Ascending aorta (tissue), 2 donors: ENCODE measurements at places on chromosomes 6 and 20. TPM values are rescaled to one million over a fixed set of nuclear protein-coding genes. Genes with fewer than 3 reads are reported as not detected.

- no peaks in the 10 kb centered on the region for H3K4me1 ChIP-seq
- DNase-seq: no peak
- no peak overlapping the region for H3K27ac ChIP-seq
- H3K36me3 ChIP-seq: no peaks in the 10 kb centered on the region
- H3K4me3 ChIP-seq: no peak overlapping the region
- no peaks in the 10 kb centered on the region for H3K27me3 ChIP-seq
Measured at GRCh38 chr6:144155529-144155928, 5.2 kb downstream of the STX11 start.

The ACTL10 gene
- 26.3 TPM for total RNA-seq

The C6orf163 gene
- total RNA-seq: not detected

The DYNLT2 gene
- total RNA-seq: 0.21 TPM

The BTN1A1 gene
- total RNA-seq: not detected

- no peaks in the 10 kb centered on the region for H3K36me3 ChIP-seq
- no peak for DNase-seq
- H3K4me3 ChIP-seq: no peak overlapping the region
- H3K27me3 ChIP-seq: no peaks in the 10 kb centered on the region
- H3K27ac ChIP-seq: no peak overlapping the region
Measured at GRCh38 chr6:156557911-156558259, 219.3 kb upstream of the ARID1B start.

DNA sequence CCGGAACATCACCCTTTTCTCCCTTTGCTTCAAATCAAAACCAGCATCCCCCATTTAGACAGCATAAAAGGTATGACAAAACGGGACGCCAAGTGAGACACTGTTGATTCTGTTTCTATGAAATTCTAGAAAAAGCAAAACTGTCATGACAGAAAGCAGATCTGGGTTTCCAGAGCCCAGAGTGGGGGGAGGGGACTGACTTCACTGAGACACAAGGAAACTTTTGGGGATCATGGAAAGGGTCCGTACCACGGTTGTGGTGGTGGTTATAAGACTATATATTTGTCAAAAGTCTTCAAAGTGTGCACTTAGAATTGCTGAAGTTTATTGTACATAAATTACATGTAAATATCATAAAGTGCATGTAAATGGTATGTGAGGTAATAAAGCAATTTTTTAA, 82.6 kb downstream of the SLC22A3 start:
- H3K27me3 ChIP-seq: no peaks in the 10 kb centered on the region
- no peak overlapping the region for H3K4me3 ChIP-seq
- H3K36me3 ChIP-seq: no peaks in the 10 kb centered on the region
- peaks cover 40% of the 10 kb centered on the region for H3K4me1 ChIP-seq

DNA sequence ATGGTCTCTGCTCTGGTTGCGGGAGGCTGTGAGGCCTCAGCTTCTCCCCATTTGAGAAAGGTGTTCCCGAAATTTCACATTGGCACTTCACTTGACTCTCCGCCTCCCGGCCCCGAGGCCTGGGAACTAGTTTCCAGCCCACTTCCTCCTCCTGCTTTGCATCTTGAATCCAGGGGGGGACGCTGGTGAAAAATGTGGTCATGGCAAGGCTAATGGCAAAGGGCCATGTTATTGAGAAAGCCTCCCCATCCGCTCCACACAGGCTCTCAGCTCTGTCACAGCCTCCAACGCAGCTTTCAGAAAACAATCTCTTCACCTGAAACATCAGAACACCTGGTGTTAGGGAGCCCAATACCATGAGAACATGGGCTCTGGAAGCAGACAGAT, 5.6 kb downstream of the PLAGL2 start:
- H3K27ac ChIP-seq: no peak overlapping the region
- no peak overlapping the region for H3K4me3 ChIP-seq
- no peaks in the 10 kb centered on the region for H3K4me1 ChIP-seq
- peaks cover 31% of the 10 kb centered on the region for H3K36me3 ChIP-seq
- no peaks in the 10 kb centered on the region for H3K27me3 ChIP-seq

The HSPA1A gene
- 288 TPM for total RNA-seq

GRCh38 chr20:18541741-18542140, 25.5 kb upstream of the SMIM26 start:
- H3K27ac ChIP-seq: no peak overlapping the region
- no peak overlapping the region for H3K4me3 ChIP-seq
- DNase-seq: no peak
- peaks cover 26% of the 10 kb centered on the region for H3K36me3 ChIP-seq
- no peaks in the 10 kb centered on the region for H3K27me3 ChIP-seq
- H3K4me1 ChIP-seq: no peaks in the 10 kb centered on the region

- no peaks in the 10 kb centered on the region for H3K27me3 ChIP-seq
- H3K4me3 ChIP-seq: no peak overlapping the region
- no peaks in the 10 kb centered on the region for H3K4me1 ChIP-seq
- no peak overlapping the region for H3K27ac ChIP-seq
- no peak for DNase-seq
Measured at GRCh38 chr20:40144581-40144980, 544.5 kb downstream of the MAFB start.

DNA sequence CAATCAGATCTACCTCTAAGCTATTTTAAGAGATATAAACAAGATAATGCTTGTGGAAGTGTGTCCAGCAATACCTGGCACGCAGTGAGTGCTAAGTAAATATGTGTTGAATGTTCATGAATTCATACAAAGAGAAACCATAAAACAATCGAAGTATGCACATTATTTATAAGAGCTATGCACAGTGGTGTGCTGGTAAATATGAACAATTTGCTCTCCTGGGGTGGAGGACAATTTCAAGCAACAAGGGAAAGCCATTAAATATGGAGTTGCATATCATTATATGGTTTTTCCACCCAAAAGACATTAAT, 526.6 kb upstream of the MARCKS start:
- H3K4me3 ChIP-seq: no peak overlapping the region
- DNase-seq: no peak
- no peaks in the 10 kb centered on the region for H3K27me3 ChIP-seq
- no peaks in the 10 kb centered on the region for H3K4me1 ChIP-seq

DNA sequence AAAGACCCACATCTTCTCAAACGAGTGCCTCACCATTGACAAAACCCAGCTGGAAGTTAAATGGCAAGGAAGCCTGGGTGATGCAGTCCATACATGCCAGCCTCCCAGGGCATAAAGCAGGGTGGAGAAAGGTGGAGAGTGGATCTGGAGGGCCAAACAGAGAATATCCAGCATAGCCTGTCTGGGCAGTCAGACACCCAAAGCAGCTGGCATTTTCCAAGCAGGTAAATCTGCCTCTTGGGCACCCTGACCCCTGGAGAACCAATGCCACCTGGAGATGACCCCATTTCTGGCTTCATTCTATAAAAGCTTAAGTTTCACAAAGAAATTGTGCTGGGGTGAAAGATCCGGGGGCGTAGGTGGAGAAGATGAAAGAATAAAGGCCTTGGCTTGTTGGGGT, 5.1 kb upstream of the SRPK1 start:
- no peaks in the 10 kb centered on the region for H3K36me3 ChIP-seq
- H3K27me3 ChIP-seq: no peaks in the 10 kb centered on the region
- DNase-seq: no peak
- H3K4me3 ChIP-seq: no peak overlapping the region
- H3K27ac ChIP-seq: no peak overlapping the region

The RBBP8NL gene
- total RNA-seq: not detected

DNA sequence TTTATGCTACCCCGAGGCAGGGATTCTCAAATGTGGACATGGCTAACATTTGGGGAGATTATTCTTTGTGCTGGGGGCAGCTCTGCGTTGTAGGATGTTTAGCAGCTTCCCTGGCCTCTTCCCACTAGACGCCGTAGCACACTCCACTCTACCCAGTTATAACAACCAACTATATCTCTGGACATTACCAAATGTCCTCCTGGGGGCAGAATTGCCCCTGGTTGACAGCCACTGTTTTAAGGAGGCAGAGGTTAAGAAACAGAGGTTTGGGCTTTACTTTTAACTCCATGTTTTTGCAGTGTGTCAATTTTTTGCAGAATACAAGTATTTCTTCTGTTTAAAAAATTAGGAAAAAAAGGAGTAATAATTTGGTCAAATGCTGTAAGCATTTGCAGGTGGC, 56.2 kb upstream of the BMP6 start:
- H3K4me3 ChIP-seq: no peak overlapping the region
- H3K27me3 ChIP-seq: no peaks in the 10 kb centered on the region
- no peak overlapping the region for H3K27ac ChIP-seq
- DNase-seq: no peak

DNA sequence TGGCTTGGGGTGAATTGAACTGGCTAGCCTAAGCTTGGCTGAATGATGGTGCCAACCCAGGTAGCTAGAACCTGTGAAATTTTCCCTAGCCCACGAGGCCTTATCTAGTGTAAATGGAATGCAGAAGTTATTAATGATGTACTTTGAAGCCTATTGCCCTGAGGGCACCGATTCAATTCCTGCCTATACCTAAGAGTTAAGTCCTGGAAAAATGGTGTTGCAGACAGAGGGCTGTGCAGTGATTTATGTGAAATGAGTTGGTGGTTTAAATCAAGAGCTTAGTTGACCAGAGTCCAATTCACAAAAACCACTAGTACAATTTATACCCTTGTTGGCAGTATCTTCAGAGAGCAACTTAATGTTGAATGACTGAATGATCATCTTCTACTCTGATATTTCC, 373.8 kb upstream of the JAG1 start:
- H3K27ac ChIP-seq: no peak overlapping the region
- no peaks in the 10 kb centered on the region for H3K4me1 ChIP-seq
- H3K27me3 ChIP-seq: no peaks in the 10 kb centered on the region
- no peaks in the 10 kb centered on the region for H3K36me3 ChIP-seq
- DNase-seq: no peak

DNA sequence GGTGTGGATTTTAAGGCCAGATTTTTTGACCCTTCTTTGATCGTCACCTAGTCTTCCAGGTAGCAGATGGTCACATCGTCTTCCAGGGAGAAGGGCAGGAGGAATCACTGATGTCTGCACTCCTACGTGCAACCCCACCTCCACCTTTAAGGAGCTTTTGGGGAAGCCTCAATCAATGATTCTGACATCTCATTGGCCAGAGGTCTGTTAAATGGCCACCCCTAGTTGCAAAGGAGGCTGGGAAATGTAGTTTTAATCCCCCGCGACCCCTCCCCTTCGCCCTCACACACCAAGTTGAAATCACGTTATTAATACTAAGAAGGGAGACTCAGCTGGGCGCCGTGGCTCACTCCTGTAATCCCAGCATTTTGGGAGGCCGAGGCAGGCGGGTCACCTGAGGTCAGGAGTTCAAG, 151.4 kb downstream of the BCAS1 start:
- no peaks in the 10 kb centered on the region for H3K36me3 ChIP-seq
- no peak overlapping the region for H3K27ac ChIP-seq
- H3K4me1 ChIP-seq: peaks cover 33% of the 10 kb centered on the region
- no peaks in the 10 kb centered on the region for H3K27me3 ChIP-seq

DNA sequence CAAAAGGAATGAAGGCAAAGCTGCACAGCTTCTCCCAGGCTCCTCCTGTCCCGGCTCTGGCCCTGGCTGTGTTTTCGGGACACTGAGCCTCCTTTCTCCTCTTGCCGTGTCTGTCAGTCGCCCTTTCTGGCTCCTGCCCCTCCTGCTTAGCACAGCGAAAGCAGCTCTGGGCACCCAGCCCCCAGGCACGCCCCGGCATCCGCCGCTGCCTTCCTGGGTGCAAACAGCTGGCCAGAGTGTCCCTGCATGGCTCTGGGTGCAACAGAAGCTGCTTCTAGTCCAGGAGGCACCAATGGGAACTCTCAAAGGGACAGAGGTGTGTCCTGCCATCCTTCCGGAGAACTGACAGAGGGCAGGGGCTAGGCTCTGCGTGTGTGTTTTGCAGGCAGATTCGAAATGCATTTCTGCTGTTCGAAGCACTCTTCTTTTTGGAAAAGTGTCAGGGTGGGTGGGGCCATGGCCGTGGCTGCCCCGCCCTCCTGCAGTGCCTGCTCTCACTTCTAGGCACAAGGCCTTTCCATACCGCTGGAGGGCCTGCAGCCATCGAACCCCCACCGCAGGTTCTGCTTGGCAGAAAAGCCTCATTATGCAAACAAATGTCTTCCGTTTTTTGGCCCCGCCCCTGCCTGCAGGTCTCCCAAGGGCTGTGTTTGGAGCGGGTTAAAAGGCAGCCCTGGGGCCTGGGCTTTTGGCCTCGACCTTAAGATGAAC, 15.5 kb downstream of the COL9A3 start:
- no peaks in the 10 kb centered on the region for H3K36me3 ChIP-seq
- DNase-seq: no peak
- no peak overlapping the region for H3K27ac ChIP-seq
- no peaks in the 10 kb centered on the region for H3K4me1 ChIP-seq
- H3K4me3 ChIP-seq: no peak overlapping the region

The BFSP1 gene
- total RNA-seq: not detected

DNA sequence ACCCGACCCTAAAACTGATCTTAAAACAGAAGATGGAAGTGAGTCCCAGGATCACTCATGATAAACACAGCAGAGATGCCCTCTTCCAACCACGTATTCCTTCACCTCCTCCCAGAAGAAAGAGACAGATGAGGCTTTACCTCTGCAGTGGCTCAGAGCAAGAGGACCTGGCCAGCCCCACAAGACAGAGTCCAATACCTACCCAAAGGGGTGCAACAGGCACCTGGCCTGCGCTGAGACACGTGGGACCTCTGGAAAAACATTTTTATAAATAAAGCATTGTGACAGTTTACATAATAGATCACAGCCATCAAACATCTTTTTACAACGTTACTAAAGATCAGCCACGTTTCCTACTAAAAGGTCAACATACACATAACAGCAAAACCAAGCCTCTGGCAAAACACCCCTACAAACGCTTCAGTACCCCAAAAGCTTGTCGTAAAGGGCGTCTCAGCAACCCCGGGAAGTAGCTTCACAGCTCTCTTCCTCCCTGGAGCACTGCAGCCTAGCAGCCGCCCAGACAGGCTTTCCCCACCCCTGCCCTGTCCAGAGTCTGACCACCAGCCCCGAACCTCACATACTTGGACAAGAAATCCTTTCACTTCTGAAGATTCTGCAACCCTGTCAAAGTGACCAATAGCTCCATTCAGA, 2.9 kb downstream of the TAF4 start:
- H3K4me1 ChIP-seq: peaks cover 20% of the 10 kb centered on the region
- DNase-seq: no peak
- peak overlapping the region; percentile 69 for H3K4me3 ChIP-seq
- H3K27me3 ChIP-seq: no peaks in the 10 kb centered on the region
- H3K27ac ChIP-seq: no peak overlapping the region

DNA sequence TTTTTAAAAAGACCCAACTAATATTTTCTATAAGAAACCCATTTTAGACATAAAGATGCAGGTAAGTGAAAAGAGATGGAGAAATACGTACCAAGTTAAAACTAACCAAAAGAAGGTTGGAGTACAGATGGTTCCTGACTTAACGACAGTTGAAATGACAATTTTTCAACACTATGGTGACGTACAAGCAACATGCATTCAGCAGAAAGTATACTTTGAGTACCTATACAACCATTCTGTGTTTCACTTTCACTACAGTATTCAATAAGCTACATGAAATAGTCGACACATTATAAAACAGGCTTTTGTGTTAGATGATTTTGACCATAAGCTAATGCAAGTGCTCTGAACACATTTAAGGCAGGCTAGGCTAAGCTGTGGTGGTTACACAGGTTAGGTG, 228.9 kb downstream of the RNGTT start:
- H3K4me1 ChIP-seq: no peaks in the 10 kb centered on the region
- H3K27me3 ChIP-seq: no peaks in the 10 kb centered on the region
- no peaks in the 10 kb centered on the region for H3K36me3 ChIP-seq
